Ovary (tissue), 10 donors: ENCODE measurements at places on chromosomes 5 and 9. TPM values are rescaled to one million over a fixed set of nuclear protein-coding genes. Genes with fewer than 3 reads are reported as not detected.

The SLC34A3 gene
- total RNA-seq: not detected

GRCh38 chr9:122144836-122145591 is 14.6 kb downstream of the NDUFA8 start:
- DNase-seq: no peak

DNA sequence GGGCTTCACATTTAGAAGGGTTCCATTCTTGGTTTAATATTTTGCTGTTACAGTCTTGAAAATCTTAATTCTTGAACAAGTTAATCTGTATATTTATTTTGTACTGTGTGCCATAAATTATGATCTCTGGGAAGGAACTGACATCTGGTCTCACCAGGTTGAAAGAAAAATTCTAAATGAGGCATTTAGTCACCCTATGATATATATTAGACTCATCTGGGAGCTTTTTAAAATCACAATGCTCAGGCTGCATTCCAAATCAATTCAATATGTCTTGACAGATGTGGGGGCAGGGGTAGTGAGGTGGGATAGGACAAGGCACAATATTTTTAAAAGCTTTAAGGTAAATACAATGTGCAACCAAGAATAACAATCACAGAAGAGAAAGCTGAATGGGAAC is 569.2 kb downstream of the PRR16 start:
- no peak for DNase-seq

GRCh38 chr5:88940713-88941112 is 57.7 kb upstream of the MEF2C start:
- DNase-seq: no peak

DNA sequence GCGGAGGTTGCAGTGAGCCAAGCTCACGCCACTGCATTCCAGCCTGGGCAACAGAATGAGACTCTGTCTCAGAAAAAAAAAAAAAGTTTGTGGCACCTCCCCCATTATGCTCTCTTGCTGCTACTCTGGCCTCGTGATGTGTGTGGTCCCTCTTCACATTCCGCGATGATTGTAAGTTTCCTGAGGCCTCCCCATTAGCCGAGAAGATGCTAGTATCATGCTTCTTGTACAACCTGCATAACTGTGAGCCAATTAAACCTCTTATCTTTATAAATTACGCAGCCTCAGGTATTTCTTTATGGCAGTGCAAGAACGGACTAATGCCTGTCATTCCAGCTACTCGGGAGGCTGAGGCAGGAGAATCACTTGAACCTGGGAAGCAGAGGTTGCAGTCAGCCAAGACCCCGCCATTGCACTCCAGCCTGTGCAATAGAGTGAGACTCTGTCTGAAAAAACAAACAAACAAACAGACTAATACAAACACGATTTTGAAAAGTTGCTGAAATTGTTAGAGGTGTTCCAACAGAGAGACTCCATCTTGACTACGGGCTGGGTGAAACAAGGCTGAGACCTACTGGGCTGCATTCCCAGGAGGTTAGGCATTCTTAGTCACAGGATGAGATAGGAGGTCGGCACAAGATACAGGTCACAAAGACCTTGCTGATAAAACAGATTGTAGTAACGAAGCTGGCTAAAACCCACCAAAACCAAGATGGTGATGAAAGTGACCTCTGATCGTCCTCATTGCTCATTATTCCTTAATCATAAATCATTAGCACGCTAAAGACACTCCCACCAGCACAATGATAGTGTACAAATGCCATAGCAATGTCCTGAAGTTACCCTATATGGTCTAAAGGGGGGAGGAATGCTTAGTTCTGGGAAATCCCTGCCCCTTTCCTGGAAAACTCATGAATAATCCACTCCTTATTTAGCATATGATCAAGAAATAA is 8.3 kb upstream of the AFF4 start:
- no peak for DNase-seq
